ENCODE measurements at places on chromosomes 3 and 15.

- no peak for DNase-seq
Measured at GRCh38 chr3:100650651-100651619, 41.5 kb downstream of the ADGRG7 start.

DNA sequence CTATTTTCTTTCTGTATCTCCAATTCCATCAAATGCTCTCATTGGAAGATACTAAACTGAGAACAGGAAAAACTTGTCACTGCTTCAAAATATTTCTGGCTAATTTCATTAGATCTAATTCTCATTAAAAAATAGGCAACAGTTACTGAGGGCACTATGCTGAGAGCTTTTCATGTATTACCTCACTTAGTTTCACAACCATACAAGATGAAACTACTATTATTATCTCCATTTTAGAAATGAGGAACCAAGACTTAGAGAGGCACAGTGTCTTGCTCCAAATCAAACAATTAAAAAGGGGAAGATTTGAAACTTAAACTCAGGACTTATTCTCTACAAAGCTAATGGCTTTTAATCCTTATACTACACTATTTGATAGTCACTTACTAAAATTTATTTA, 7.2 kb upstream of the OTOL1 start:
- DNase-seq: no peak

GRCh38 chr3:14131134-14131533, 6.3 kb downstream of the TMEM43 start:
- DNase-seq: no peak

DNA sequence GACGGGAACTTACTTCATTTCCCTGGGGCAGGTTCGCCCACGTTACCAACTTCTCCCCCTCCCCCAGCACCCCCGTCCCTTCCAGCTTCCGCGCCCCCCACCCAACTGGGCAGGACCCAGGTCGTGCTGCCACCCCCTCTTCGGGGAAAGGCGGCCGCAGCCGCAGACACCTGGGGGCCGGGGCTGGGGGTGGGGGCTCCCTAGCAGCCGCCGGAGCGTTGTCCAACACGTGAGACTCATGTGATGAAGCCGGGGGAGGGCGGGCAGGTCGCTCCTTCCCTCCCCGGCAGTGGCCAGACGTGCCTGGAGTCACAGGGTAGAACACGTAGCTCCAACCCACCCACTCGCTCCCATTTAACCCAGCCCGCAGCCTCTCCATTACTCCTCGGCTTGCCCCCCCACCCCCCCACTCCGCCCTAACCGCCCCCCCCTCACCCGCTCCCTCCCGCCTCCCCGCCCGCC, 240 bp upstream of the BHLHE40 start:
- peak; percentile 82 for DNase-seq

- no peak for DNase-seq
Measured at GRCh38 chr15:62068071-62068809, 1.5 kb downstream of the C2CD4A start.

DNA sequence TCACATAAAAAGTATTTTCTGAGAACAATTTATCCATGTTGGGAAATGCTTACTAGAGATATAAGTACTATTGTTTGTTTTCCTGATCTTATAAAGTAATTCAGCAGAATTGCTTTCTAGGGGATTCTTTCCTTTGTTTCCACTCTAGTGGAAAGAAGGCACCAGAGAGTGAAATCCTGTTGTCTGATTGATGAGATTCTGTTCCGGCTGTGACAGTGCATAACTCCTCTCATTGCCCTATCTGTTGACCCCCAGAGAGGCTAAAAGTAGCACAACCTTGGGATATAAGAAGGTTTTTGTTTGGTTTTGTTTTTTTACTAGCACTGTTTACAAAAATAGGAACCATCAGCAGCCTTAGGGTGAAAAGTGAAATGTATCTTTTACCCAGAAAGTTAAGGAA, 114.1 kb downstream of the ALCAM start:
- no peak for DNase-seq

DNA sequence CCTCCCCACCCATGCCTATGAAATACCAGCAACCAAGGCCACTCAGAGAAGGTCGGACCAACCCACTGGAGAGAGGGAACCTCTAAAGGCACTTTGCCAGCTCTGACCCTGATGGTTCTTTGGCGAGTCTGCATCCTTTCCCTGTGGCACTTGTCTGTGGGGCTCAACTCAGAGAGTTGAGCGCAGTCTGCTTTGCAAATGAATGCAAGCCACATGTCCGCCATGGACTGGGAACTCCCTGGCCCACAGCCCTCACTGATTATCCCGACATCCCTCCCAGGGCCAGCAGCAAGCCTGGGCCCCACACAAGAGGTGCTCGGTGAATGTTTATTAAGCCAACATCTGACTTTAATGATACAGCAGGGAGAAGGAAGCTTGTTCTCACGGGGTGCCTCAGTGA, 55.5 kb upstream of the HES1 start:
- DNase-seq: no peak

GRCh38 chr3:153628591-153628990, 466.6 kb downstream of the RAP2B start:
- no peak for DNase-seq

GRCh38 chr3:117243657-117244056, 534.1 kb downstream of the TUSC7 start:
- DNase-seq: no peak

GRCh38 chr3:152419748-152420147, 151.0 kb downstream of the MBNL1 start:
- no peak for DNase-seq

- no peak for DNase-seq
Measured at GRCh38 chr3:105853801-105854432, 14.9 kb downstream of the CBLB start.

DNA sequence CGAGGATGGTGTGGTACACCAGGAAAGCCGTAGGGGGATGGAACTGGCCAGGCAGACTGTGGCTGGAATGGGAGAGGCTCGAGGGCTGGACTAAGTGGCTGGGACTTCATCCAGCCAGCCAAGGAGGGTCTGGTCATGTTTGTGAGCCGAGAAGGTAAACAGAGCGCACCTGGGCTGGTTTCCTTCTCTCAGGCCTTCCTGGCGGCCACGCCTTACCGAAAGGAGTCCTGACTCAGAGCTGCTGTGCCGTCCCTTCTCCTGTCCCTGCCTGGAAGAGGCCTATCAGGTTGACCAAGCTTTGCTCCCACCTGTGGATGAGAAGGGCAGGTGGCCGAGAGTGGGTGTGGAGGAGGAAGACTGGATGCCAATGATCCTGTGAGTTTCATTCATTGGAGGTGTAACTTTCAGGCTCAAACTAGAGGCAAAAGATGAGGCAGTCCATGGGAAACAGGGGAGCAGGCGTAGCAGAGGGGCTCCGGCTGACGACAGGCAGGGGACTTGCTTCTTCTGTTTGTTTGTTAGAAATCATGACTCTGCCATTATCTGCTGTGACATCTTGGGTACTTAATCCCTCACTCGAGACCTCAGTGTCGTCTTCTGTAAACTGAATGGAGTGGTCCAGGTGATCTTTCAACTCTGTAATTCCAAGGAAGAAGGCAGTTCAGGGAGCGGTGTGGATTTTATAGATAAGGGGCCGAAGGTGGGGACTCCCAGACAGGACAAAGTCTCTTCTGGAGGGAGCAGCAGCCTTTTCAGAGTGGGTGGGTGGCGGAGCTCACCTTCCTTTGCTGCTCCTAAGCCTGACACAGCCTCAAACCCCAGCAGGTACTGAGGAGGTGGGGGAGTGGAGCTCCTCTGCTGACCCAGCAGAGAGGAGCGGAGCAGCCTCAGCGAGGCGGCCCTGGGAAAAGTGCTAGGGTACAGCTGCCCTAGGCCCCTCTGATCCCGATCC, 71.8 kb upstream of the GATM start:
- no peak for DNase-seq

DNA sequence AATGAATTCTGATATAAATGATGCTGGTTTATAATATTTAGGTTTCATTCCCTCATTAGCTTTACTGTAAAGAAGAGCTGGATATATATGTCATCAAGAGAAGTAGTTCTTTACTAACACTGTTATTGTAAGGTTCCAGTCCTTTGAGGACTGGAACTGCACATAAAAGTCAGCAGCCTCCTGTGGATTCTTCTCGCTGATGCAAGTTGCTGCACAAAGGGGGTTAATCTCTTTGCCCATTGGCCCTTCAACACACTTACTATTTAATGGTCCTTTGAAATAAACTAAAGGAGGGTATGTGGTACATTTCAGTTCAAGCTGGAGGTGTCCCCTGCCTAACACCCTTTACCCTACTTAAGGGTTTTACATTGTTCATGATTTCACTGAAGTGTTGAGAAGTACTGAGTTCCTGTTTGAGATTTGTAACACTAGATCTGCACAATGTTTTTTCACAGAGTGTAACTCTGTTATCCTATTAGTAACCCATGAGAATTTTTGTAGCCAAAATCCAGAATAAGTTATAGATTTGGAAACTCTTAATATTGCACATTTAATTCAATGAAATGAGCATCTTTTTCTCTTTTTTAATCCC, 43.9 kb downstream of the NR2C2 start:
- DNase-seq: no peak

DNA sequence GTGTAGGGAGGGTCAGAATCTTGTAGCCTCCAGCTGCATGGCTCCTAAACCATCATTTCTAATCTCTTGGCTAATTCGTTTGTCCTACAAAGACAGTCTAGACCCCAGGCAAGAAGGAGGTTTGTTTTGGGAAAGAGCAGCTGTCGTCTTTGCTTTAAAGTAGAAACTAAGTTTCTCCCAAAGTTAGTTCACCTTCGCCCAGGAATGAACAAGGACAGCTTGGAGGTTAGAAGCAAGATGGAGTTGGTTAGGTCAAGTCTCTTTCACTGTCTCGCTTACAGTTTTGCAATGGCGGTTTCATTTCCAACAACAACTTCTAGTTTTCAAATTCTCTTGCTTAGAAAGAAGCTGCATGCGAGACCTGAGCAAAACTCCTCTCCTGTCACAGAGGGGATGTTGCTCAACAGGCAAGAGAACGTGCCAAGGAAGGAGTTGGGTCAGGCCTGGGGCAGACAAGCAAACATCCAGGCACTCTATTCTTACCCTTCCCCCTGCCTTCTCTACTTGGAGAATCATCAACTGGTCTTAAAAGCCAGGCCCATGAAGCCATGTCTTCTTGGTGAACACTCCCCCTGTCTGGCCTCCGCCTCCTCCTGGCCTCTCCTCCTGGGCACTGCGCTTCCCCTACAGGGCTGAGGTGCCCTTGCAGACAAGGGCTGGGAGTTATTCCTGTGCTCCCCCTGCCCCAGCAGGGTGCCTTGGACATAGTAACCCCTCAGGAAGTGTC, 57.6 kb downstream of the TMEM44 start:
- no peak for DNase-seq

GRCh38 chr15:40366457-40367370, 8.7 kb downstream of the DISP2 start:
- DNase-seq: no peak

DNA sequence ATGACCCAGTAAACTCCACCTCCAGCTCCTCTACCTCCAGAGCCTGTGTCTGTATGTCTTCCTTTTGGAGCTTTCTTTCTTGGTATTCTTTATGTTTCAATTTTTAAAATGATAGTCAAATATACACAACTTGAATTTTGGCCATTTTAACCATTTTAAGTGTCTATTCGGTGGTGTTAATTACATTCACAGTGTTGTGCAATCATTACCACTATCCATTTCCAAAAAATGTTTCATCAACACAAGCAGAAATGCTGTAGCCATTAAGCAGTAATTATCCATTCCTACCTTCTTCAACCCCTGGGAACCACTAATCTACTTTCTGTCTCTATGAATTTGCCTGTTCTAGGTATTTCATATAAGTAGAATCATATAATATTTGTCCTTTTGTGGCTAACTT, 194.5 kb upstream of the TSC22D2 start:
- DNase-seq: no peak

DNA sequence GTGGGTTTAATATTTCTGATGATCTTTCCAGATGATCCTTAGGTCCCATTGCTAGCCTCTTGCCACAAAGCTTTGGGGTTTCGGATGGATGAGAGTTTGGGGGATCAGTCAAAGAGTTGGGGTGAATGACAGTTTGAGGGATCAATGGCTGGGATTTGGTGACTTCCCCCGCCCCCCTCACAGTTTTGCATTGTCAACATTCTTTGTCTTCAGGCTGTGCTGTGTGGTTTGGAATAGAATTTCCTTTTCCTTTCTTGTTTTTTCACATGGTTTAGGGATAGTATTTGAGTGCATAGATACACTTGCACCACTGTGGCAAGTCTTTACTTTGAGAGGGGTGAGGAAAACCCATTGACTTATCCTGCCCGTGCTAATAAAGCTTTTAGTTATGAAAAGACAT, 14.3 kb downstream of the MEF2A start:
- DNase-seq: no peak

DNA sequence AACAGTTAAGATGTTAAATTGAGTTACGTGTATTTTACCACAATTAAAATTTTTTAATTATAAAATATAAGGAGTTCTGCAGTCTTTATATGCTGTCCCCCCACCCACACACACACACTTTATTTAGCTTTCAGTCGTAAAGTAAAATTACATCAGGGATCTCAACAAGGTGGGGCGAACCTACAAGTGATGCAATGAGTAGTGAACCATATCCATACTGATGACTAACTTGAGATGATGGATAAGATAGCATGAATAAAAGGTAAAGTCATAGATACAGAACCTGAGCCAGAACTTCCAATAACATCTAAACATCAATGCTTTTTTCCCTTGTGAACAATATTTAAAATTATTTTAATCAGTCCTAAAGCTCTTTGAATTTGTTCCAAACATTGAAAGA, 77.2 kb downstream of the VPS13C start:
- DNase-seq: no peak

GRCh38 chr3:17359911-17360310, 382.5 kb downstream of the TBC1D5 start:
- no peak for DNase-seq

DNA sequence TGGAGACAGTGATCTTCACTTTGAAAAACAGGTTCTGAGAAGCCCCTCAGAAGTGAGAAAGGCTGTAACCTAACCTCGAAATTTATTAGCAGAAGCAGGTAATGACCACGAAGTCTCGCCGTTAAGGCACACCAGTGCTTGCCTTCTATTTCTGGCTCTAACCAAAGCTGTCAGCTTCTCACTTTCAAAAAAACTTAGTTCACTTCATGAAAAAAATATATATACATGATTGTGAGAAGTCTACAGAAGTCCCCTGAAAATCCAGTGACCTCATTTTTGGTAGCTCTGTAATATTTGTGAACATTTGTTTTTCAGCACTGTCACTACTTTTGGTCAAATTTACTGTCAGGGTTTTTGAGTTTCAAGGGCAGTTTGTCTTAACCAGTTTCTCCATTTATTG, 19.1 kb upstream of the AKAP13 start:
- no peak for DNase-seq

DNA sequence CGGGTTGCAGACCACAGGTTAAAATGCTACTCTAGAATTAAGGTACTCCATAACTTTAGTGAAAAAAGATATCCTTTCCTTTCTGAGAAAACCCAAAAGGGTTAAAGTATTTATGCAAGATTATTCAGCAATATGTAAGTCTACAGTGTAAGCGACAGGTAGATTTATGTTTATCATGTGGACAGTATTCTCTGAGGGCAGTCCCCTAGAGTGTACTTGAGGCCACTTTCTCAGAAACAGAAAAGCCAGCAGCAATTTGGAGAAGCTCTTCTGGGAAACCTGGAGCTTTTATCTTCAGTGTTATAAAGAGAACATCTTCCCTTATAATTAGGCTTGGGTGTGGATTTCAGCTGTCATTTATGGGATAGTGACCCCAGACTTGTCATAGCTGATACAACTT, 8.9 kb downstream of the ST3GAL6 start:
- no peak for DNase-seq

- no peak for DNase-seq
Measured at GRCh38 chr15:28871168-28871567, 14.6 kb upstream of the APBA2 start.
